ENCODE measurements at places on chromosomes 1 and 21. TPM values are rescaled to one million over a fixed set of nuclear protein-coding genes. Genes with fewer than 3 reads are reported as not detected.

DNA sequence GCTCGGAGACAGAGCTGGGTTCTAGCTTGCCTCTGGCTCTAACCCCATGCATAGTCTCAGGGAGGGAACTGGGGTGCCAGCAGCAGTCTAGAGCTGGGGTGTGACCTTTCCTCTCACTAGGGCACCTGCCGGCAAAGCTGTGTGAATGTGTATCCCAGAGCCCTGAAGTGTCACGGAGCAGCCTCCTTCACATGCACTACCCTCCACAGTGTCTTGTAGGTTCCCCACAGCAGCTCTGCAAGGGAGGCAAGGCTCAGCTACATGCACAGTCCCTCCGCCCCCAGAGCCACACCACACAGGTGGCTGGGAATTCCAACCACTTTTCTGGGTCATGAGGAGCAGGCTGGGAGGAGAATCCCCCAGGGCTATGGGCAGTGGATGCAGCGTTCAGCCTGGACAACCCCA lies 7.7 kb upstream of the HPCA start:
- DNase-seq, result no peak

GRCh38 chr1:116825207-116825719 lies 71.0 kb downstream of the CD2 start:
- DNase-seq, result no peak

DNA sequence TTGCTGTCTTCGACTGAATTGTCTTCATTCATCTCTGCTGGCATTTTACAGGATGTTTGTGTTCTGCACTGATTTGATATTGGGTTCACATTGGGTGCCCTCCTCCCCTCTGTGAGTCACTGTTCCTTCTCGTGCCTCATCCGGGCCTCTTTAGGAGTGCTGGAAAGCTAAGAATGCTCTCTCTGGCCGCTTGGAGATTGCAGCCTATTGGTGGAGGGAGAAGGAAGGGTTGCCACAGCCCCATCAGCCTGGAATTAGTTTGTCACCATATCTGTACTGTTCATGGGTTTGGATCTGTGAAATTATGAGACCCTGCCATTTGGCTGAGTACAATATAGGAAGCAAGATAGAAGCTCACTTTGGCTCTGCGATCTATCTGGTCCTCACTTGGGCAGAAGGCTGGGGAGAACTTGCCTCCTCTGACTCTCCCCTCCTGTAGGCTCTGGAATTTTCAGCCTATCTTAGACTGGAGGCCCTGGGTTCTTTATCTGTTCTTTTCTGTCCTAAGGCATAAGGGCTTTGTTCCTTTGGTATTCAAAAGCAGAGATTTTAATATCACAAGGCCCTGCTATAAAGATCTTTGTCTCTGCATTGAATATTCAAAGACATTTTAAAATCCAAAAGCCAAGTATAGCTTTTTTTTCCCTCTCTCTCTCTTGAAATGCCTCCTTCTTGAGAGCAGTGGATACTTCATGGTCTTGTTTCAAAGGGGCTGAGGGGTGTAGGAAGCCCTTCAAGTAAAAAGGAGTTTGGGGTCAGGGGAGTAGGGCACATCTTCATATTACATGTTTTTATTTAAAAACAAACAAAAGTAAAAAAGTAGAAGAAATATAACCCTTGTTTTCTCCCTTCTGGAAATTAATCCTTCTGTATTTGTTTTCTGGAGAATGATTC lies 347.9 kb downstream of the ZP4 start:
- no peak for DNase-seq

GRCh38 chr1:24939040-24939674 lies 9.1 kb upstream of the RUNX3 start:
- DNase-seq, result no peak

DNA sequence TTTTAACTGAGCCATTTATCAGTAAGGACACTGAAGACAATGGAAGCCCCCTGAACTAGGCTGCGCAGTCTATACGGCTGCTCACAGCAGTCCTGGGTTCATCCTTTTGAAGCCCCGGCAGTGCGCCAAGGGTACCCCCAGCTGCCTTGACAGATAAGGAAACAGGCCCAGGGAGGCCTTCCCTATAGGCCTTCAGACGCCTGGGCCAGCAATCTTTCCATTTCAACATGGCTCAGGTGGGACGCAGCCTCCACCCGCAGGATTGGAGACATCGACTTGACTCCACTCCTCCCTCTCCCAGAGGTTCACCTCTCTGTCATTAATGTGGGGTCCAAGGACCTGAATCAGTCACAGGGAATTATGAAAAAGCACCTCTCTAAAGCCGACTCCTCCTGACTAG lies 2.8 kb upstream of the LYPD8 start:
- DNase-seq, result no peak

DNA sequence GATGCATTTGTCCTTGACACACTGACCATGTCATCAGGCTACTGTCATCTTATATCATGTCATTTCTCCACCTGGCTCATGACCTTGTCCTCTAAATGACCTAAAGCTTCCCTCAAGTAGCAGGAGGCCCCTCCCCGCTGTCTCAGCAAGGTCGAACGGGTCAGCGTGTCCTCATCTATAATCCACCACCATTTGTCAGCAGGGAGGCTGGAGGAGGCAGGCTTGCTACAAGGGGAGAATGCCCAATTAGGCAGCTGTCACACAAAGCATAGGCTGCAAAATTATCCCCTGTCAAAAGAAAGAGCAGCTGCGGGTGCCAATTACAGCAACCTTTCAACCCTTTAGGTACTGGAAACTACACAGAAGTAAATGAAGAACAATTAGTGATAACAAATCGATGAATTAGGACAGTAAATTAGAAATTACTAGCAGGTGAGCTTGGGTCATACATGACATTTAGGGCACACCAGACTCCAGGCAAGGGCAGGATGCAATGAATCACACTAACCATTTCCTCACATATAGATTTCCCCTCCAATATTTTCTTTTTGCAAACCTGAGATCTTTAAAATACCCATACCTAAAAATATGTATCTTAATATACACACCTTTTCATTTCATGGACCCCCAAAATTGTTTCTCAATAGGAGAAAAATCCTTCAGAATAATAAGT lies 61.2 kb downstream of the NRIP1 start:
- no peak for DNase-seq

ZNF124 gene
- 6.4 TPM for polyA plus RNA-seq

DNA sequence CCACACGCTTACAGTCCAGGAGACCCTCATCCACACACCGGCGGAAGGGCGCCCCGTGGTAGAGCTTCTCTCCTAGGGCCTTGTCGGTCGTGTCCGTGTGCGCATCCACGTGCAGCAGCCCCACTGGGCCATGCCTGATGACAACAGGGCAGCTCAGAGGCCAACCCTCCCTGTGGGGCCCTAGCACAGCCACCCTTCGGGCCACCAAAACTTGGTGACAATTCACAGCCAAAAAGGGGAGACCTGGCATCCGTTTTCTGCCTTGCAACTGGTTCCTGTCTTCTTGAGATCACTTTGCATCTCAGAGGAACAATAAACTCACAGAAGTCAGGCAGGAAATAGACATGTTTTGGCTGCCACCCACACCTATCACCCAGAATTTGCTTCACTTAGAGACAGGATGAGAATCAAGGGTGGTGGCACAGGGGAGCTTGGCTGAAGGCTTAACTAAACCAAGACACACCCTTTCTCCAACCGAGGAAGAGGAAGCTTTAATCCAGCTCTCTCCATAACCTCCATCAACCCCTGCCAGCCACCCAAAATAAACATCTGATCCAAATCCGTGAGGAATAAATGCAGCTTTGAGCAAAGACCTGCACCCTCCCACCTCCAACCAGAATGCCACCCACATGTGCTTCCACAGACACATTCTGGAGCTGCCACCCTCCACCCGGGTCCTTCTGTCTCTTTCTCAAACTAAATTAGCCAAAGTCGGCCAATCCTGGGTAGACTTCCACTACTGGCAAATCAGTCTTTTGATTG lies 5.7 kb downstream of the AGMAT start:
- peak; percentile 94 for DNase-seq

GRCh38 chr1:81493102-81493869 lies 307.4 kb upstream of the ADGRL2 start:
- no peak for DNase-seq

DNA sequence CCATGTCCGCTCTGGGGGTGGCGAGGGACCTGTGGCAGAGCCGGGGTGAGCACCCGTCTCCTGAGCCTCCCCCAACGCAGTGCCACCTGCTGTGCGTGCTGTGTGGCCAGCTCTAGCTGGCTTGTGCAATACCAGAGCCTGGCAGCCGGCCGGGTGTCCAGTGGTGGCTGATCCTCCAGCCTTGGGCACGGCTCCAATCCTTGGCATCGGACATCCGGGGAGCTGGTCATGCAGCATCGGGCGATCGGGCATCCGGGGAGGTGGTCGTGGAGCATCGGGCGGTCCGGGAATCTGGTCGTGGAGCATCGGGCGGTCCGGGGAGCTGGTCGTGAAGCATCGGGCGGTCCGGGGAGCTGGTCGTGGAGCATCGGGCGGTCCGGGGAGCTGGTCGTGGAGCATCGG lies 8.1 kb downstream of the SLX9 start:
- no peak for DNase-seq

GRCh38 chr1:167663002-167663772 lies 33.2 kb downstream of the RCSD1 start:
- no peak for DNase-seq

All from CD4-positive, CD25-positive, alpha-beta regulatory T cell (primary cell).